Activated naive CD8-positive, alpha-beta T cell treated with anti-CD3 and anti-CD28 coated beads, Interleukin-2, amount 50 U/mL, for 16 hours (primary cell): ENCODE measurements at places on chromosomes 5 and 9.

GRCh38 chr9:32431940-32432555 is 47.6 kb downstream of the ACO1 start:
- no peak for DNase-seq

- DNase-seq, result no peak
Observed at GRCh38 chr9:136100700-136101614, 5.9 kb upstream of the NACC2 start.

DNA sequence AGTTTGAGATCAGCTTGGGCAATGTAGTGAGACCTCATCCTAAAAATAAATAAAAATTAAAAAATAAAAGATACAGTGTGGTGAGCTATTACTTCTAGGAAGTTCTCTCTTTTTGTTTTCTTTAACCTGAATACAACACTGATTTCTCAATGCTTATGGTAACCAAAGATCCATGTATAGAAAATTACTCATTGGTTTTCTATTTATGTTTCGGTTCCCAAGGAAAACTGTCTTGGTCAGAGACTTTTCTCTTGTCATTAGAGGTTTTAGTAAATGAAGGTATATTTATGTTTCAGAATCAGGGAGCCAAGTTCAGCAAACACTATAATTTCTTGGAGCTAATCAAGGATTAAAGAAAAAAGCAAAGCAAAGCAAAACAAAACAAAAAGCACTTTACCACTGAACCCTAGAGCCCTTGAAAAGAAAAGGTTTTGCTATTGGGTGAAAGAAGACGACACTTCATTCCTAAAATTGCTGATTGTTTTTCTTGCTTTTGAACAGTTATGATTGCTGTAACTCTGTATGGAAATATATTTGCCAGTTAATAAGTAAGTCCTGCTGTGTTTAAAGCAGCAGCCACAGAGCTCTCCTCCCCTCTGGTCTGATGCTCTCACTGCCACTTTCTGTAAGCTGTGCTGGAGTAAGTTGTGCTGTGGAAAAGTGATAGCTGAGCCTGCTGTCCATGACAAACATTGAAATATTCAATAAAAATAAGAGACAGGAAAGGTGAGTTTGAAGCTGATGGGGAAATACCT is 298.2 kb downstream of the CD180 start:
- no peak for DNase-seq

GRCh38 chr5:4584982-4585381 is 555.1 kb upstream of the ADAMTS16 start:
- DNase-seq, result no peak
